ENCODE measurements at places on chromosomes 16 and 17.

GRCh38 chr17:3004150-3004801 is 59.1 kb downstream of the OR1D5 start:
- peak; percentile 82 for DNase-seq

DNA sequence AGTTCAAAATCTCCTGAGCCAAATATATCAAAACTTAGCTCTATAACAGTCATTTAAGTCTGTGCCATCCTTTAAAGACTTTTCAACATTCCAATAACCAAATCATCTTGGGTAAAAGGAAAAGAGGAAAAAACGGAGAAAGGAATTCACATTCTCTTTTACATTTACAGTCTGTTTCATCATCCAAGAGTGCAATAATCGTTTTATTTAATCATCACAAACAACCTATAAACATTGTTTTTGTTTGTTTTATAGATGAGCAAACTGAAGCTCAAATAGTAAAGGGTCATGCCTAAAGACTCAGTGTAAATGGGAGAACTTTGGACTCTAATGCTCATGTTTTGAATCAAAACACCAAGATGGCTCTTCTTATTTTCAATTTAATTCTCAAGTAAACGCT is 252.3 kb downstream of the TOX3 start:
- DNase-seq: no peak

- no peak for DNase-seq
These were observed 229.8 kb downstream of the CPPED1 start for GRCh38 chr16:12573730-12574383.

DNA sequence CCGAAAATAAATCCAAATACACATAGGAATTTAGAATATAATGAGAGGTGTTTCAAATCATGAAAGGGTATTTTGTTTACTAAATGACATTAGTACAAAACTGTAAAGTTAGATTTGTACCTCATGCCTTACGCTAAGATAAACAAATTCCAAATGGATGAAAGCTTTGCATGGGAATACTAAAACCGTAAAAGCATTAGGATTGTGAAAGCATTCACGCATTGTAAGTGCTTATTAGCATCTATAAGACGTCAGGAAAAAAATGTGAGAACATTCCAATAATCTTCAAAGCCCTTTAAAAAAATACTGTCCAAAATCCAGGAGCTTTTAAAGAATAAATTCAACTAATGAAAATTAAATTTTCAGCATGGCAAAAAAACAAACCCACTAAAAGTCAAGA is 24.8 kb upstream of the ALOX15 start:
- DNase-seq: no peak

DNA sequence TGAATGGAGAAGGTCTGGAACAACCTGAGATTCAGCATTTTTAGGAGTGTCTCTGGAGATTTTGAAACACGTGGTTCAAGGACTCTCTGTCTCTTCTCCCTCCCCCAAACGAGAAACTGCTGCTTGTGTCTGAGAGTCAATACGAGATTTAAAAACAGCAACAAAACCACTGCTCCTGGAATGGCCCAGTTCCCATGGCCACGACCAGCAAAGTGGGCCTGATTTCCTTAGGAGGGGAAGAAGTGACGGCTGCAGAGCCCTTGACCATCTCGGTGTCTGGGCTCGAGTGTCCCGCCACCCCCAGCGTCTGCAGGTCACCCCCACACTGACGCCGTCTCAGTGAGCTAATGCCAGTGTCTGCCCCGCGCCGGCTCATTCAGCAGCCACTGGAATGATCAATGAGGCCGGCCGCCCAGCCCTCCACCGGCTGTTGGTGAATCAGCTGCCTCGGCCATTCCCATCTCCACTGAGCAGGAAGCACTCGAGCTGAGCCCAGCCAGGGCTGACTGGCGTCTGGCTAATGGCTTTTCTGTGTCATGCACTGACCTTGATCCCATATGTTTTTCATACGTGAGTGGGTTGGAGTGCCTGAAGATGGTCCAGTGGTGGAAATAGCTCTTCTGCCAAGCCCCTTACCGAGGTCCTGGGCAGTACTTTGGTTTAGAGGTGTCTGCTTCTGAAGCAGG is 151.8 kb downstream of the PITPNC1 start:
- DNase-seq: no peak

GRCh38 chr17:52156576-52157570 is 1.6 kb downstream of the CA10 start:
- DNase-seq: no peak
